Nephron progenitor cell (in vitro differentiated cells): ENCODE measurements at places on chromosomes 3 and 15.
A peak's percentile ranks its signal among the peaks of the same experiment; 100 is the strongest.

GRCh38 chr3:40451551-40451950 lies 5.6 kb upstream of the RPL14 start:
- no peak for DNase-seq

GRCh38 chr3:169161011-169161410 lies 502.5 kb downstream of the MECOM start:
- no peak for DNase-seq

- no peak for DNase-seq
Measured at GRCh38 chr3:82088749-82089148, 327.3 kb upstream of the GBE1 start.

- DNase-seq = no peak
Measured at GRCh38 chr3:73523661-73524060, 101.1 kb downstream of the PDZRN3 start.

DNA sequence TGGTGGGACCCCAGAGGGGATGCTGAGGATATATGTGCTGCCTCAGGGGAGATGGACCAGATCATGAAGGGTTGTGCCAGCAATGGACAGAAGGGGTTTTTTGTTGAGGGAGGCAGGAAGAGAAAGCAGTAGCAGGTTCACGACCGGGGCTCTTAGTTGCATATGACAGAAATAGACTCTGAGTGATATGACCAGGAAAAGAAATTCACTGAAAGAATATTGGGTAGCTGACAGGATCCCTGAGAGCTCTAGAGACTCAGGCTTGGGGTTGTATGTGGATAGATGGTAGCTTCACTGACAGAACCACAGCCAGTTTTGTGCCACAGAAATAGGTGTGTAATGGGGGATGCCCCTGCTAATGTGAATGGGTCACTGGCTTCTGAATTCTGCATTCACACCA lies 241.6 kb downstream of the ZNF621 start:
- no peak for DNase-seq

DNA sequence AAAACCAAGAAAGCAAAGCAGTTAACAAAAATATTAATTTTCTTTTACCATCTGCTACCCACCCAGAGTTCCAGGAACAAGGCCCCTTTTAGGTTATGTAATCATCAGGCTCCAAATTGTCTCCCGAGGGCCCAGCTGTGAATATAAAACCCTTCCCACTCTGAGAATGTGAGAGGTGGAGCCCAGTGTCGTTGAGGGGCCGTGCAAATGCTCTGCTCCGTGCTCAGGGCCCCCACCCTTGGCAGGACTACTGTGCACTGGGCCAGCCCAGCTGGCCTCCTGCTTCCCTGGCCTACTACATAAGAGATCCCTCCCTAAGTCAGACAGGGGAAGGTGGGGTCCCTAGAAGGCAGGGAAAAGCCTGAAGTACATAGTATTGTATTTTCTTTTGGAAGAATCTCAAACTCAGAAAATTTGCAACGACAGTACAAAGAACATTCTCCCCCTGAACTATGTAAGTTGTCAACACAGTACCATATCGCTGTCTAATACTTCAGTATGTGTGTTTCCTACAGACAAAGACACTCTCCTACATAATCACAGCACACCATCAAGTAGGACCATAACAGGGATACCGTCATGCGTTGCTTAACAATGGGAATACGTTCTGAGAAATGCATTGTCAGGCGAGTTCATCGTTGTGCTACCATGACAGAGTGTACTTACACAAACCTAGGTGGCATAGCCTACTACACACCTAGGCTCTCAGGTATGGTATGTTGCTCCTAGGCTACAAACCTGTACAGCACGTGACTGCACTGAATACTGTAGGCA lies 4.4 kb upstream of the CLEC3B start:
- DNase-seq = no peak

DNA sequence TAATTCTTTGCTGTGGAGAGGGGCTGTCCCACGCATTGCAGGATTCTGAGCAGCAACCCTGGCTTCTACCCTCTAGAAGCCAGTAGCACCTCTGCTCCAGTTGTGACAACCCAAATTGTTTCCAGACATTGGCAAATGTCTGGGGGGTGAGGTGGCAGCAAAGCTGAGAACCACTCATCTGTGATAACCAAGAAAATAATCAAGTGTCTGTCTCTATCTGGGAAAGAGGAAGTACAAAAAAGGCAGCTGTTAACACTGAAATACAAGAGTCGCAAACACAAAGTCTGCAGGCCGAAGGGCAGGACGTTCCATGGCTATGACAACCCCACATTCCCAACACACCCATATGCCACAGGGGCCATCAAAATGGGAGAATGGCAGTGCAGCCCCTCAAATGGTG lies 42.2 kb upstream of the GNB5 start:
- no peak for DNase-seq

DNA sequence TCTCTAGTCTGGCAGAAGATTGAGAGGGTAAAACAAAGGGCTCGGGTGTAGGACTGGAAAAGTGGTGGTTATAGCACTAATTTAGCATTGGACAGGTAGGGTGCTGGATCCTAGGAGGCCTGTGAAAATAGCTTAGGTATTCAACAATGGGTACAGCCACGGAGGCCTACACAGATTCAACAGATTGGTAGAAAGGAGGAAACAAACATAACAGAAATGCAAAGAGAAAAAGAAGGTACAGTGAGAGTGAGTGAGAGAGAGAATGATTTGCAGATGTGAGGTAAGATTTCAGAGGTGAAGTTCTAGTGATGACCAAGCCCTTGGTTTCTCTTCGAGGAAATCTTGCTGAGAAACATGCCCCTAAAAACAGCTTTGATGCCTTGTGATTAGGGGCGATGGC lies 37.9 kb downstream of the ADIPOQ start:
- no peak for DNase-seq

DNA sequence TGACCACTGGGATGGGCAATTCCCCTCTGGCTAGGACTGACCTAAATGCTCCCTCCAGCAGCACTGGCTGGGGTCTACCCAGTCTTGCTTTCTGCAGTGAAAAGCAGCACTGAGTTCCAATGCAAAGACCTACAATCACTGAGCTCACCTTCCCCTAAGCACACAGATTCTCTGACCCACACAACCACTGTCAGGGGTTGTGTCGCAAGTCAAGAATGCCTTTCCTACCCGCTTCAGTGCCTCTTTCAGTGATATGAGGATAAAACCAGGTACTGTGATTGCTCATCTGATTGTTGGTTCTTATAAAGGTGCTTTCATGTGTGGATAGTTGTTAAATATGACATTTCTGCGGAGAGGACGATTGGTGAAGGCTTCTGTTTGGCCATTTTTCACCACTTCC lies 345.6 kb downstream of the GAP43 start:
- DNase-seq = no peak

- DNase-seq = peak; percentile 16
Measured at GRCh38 chr3:8555113-8555661, 53.6 kb downstream of the LMCD1 start.

DNA sequence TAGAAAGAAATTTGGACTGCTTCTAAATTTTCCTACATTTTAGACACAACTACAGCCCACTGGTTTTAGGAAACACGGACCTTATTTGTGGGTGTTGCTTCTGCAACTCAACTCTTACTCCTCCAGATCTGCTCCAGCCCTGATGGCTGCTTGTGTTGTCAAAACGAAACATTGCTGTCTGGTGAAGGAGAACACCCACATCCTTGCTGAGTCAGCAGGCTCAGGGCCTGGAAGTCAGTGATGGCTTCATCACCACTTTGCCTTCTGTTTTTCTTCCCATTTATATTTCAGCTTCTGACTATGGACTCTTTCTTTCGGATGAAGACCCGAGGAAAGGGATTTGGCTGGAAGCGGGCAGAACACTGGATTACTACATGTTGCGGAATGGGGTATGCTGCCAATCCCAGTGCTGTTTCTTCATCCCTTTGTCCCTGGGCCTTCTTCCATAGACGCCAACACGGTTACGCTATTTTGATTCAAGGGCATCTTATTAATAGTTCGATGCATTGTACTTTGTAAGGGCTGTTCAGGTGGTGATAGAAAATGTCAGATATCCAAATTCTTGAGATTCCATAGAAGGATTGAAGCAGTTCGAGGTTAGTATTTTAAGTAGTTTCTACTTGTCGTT lies 392.6 kb upstream of the TPM1 start:
- DNase-seq = no peak

DNA sequence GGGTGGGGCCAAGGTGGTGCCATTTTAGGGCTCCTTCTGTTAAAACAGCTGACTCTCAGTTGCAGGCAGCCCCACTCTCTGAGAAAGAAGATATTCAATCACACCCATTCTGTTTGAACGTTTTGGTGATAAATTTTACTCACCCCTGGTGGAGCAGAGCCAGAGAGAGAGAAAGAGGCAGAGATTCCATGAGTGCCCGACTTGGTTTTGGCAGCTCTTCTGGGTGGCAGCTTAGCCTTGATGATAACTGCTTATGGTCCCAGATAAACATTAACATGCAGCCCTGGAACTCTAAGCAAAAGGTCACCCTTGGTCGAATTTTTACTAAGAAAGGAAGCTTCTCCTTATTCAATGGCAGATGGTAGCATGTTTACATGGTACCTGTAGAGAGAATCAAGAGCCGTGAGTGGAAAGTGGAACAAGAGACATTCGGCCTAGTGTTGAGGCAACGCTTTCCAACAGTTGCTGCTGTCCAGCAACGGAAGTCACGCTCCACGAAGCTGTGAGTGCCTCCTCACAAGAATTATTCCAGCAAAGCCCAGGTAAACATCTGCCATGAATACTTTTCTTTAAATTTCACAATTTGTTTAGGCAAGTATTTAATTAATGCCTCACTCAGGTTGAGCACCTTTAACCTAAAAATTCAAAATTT lies 530.6 kb upstream of the ROBO2 start:
- no peak for DNase-seq

DNA sequence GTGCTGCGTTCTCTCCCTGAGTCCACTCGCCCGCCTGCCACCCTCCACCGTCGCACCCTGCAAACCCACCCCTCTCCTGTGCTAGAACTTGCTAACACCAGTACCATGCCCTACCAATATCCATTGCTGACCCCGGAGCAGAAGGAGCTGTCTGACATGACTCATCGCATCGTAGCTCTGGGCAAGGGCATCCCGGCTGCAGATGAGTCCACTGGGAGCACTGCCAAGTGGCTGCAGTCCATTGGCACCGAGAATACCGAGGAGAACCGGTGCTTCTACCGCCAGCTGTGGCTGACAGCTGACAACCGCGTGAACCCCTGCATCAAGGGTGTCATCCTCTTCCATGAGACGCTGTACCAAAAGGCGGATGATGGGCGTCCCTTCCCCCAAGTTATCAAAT lies 4.9 kb upstream of the ALAS1 start:
- DNase-seq = no peak

DNA sequence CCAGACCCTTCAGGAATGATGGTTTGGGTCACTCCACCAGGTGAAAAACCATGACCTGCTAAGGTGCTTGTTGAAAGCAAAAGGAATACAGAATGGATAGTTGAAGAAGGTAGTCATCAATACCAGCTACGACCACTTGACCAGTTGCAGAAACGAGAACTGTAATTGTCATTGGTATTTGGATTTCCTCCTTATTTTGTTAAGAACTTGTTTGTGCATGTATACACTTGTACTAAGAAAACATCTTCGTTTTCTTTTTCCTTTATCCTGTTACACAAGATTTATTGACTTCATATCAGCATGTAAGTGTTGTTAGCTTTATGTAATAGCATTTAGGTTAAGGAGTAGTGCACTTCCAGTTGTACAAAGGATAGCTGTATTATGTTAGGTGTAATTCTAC lies 261.8 kb downstream of the MCTP2 start:
- no peak for DNase-seq

- no peak for DNase-seq
Measured at GRCh38 chr15:96268442-96269204, 61.9 kb upstream of the NR2F2 start.

- no peak for DNase-seq
Measured at GRCh38 chr15:51493892-51494291, 128.7 kb downstream of the DMXL2 start.

DNA sequence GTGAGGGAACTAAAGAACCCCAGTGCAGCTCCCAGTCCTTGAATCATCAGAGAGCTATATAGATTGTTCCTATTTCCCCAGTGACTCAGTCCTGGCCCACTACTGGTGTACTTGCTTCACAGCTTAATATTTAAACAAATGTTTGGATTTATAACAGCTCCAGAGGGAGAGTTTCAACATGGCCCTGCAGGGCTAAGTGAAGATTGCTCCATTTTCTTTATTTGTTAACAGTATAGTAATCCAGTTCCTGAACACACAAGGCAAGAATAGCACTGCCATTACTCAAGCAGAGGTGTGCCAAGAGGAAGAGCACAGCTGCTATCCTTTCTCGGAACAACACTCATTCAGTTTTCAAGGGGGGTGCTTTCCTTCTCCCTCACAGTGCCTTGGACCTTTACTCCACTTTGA lies 6.5 kb downstream of the SQOR start:
- no peak for DNase-seq

GRCh38 chr15:100572362-100572983 lies 29.5 kb downstream of the LINS1 start:
- DNase-seq = no peak

DNA sequence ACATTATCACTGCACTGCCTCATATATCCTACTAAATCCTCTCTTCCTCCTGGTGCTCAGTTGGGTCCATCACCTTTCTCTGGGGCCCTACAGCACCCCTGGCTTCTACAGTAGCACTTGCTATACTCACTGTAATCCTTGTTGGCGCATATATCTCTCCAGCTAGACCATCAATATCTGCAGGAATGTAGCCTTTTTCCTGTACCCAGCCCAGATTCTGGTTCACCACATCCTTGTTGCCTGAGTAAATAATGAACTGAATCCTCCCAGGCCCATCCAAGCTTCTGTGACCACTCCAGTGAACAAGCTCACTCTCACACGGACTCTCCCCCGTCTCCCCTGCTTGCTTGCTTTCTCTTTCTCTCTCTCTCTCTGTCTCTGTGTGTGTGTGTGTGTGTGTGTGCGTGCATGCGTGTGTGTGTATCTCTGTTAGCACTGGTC lies 62.5 kb upstream of the LIPC start:
- DNase-seq = no peak

DNA sequence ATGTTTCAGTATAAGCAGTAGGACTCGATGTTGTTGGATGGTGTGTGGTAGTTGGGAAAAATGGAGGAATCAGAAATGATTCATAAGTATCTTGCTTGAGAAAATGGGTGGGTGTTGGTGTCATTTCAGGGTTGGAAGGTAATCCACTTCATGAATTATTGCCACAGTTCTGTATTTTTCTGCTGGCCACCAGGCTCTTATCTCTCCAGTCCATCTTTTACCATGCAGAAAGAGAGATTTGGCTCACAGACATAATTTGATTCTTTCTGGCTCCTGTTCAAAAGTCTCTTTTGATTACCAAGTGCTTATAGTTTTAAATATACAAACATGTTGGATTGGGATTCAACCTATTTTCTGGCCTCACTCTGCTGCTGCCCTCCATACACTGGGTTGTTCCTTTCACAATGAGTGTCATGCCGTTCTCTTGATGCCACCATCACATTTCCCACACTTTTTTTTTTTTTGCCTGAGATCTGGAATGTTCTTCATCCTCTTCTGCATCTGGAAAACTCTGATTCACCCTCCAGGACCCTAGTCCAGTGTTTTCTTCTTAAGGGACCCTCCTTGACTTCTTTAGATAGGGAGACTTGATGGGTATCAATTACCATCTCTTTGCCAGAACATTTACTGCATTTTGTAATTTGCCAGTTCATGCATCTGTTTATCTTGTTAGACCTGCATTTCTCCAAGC lies 69.4 kb upstream of the GAP43 start:
- DNase-seq = no peak

GRCh38 chr3:174062923-174063322 lies 665.4 kb downstream of the NLGN1 start:
- no peak for DNase-seq
